ENCODE measurements at places on chromosomes 2 and 18.
A peak's percentile ranks its signal among the peaks of the same experiment; 100 is the strongest.

GRCh38 chr2:138730497-138731030 is 49.6 kb downstream of the NXPH2 start:
- no peak for DNase-seq

DNA sequence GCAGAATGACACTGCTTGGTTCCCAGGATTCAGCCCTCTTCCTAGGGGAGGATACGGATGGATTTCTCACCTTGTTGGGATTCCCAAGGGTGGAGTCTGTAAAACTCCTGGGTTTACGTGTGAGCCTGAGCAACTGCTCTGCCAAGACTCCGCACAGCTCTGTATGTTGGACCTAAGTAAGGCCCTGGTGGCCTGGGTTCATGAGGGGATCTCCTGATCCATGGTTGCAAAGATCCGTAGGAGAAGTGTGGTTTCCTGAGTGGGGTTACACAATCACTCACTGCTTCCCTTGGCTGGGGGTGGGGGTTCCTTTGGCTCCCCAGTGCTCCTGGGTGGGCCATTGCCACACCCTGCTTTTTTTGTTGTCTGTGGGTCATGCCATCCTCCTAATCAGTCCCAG is 37.7 kb downstream of the ANKRD12 start:
- no peak for DNase-seq

GRCh38 chr2:73070643-73071359 is 711 bp downstream of the SFXN5 start:
- peak; percentile 49 for DNase-seq

- no peak for DNase-seq
These were observed 39.6 kb downstream of the HS1BP3 start for GRCh38 chr2:20611077-20611843.

GRCh38 chr2:158815658-158816057 is 20.5 kb downstream of the DAPL1 start:
- DNase-seq = no peak

- no peak for DNase-seq
These were observed 972.0 kb downstream of the DPP10 start for GRCh38 chr2:115414466-115414865.

- DNase-seq = no peak
These were observed 22.3 kb downstream of the DNAH7 start for GRCh38 chr2:196046123-196046917.

GRCh38 chr2:15246870-15247269 is 314.3 kb downstream of the NBAS start:
- DNase-seq = no peak

DNA sequence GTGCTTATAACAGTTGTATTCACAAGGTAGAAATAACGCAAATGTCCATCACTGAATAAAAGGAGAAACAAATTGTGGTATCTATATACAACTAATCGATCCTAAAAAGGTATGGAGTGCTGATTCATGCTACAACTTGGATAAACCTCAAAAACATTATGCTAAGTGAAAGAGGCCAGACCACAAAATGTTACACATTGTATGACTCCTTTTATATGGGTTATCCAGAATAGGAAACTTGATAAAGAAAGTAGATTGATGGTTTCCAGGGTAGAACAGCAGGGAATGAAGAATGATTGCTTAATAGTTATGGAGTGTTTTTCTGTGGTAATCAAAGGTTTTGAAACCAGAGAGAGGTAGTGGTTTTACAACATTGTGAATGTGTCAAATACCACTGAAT is 432.2 kb upstream of the TRIB2 start:
- no peak for DNase-seq

DNA sequence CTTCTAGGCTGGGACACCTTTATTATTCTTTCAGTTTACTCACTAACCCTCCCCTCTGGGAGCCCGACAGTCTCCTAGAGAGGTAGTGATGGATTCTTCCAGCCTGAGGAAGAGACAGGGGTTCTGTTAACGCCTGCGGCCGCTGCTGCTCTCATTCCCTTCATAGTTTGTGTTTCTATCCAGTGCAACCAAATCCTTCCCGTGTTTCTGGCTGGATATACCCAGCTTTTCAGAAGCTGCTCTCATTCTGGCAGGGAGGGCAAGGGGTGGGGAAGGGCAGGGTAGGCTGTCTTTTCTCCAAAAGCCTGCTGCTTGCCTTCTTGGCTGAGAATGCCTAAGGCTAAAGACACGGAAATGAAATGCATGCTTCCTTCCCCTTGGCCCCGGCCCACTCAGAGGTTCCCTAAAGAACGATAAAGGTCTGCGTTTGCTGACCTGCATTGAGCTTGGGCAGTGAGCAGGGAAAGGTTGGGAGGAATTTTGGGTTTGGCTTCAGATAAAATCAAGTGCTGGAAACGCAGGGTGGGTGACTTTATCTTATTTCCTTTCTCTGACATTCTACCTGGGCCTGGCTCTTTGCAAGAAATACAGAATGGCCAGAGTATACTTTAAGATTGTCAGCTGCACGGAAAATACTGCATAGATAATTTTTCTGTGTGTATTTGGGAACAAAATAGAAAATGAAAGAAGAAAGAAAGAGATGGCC is 390.9 kb downstream of the NBAS start:
- no peak for DNase-seq

DNA sequence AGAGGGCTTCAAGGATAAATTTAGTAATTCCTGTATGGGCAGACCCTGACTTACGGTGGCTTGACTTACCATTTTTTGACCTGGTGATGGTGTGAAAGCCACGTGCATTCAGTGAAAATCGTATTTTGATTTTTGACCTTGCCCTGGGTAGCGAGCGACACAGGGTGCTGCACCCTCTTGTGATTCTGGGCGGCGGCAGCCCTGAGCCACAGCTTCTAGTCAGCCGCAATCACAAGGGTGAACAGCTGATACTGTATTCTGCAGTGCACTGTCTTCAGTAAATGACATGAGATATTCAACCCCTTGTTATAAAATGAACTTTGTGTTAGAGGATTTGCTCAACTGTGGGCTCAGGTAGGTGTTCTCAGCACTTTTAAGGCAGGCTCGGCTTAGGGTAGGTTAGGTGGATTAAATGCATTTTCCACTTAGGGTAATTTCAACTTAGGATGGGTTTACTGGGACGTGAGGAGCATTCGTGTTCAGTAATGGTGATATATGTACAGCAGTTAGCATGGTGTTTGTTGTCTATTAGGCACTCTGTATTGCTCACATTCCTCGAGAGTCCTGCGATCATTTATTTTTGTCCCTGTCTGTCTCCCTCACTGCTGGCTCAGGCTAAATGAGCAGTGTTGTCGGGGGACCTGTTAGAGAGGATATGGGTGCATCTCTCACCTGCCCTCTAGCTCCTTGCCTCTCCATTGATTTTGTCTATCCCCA is 109.9 kb downstream of the CEP192 start:
- DNase-seq = no peak

DNA sequence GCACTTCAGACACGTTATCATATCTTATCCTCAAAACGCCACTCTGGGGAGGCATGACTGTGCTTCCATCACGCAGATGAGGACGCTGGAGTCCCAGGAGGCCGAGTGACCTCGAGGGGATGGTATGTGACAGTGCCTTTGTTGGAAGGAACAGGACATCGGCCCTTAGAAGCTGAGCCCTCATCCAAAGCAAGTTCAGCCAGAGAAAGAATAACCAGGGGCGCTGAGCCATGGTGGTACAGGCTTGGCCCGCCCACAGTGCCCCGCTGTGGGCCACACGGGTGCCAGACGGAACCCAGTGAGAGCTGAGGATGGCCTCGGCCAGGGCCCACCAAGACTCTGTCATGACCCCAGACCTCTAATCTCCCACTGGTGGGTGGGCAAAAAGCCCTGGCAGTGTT is 31.3 kb downstream of the HS1BP3 start:
- DNase-seq = no peak
